Caki2 (cell line): ENCODE measurements at places on chromosomes 2 and 18. TPM values are rescaled to one million over a fixed set of nuclear protein-coding genes. Genes with fewer than 3 reads are reported as not detected.

DNA sequence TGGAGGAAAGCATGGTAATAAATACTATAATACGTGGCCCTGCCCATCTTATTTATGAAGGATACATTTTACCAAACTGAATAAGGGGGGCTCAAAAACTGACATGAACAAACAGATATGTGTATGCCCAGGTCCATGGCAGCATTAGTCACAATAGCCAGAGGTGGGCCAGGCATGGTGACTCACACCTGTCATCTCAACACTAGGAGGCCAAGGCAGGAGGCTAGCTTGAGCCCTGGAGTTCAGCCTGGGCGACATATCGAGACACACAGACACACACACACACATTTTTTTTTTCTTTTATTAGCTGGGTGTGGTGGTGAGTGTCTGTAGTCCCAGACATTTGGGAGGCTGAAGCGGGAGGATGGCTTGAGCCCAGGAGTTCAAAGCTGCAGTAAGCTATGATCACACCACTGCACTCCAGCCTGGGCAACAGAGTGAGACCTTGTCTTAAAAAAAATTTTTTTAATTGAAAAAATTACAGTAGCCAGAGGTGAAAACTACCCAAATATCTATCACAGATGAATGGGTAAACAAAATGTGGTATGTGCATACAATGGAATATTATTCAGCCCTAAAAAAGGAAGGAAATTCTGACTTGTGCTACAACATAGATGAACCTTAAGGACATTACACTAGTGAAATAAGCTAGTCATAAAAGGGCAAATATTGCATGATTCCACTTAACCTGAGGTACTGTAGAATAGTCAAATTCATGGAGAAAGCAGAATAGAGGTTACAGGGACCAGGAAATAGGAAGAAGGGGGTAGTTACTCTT is 8.0 kb downstream of the ATP8B1 start:
- DNase-seq, result no peak

DNA sequence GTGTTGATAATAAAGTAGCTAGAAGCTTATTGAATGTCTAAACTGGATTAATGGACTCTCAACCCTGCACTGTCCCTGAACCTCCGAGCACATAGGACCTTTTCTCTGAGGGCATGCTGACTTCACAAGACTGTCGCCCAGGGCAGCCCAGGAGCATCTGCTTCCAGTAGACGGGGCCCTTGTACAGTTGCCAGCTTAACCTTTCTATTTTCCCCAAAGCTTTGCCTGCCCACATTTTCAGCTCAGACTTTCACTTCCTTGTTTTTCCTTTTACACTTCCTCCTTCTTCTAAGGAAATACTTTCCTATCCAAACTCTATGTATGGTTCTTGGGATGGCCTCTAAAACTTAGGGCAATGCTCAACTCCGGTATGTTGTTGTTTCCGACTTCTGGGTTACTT is 1.3 kb downstream of the VWA3B start:
- no peak for DNase-seq

DNA sequence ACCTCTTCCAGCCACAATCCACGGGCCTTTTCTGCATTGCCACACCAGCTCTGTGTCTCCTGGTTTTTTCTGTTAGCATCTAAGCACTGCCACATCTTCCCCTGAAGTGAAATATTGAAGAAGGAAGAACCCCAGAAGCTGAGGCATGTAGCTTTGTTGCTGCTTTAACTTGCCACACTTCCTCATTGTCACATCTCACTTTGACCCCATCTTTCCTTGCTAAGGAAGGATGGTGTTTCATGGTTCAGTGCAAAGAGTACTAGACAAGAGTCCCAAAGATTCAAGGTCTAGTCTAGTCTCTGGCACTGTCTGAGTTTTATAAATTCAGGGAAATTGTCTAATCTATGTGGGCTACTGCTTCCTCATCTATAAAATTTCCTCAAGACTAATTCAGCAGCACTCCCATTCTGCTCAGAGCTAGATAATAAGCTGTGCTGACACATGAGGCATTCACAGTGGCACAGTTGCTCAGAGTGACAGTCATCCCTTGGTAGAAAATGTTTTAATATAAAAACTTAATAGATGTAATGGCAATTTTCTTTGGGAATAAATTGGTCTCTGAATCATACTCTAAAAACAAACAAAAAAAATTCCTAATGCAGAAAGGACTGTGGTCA is 483.0 kb upstream of the ID2 start:
- DNase-seq, result no peak

DNA sequence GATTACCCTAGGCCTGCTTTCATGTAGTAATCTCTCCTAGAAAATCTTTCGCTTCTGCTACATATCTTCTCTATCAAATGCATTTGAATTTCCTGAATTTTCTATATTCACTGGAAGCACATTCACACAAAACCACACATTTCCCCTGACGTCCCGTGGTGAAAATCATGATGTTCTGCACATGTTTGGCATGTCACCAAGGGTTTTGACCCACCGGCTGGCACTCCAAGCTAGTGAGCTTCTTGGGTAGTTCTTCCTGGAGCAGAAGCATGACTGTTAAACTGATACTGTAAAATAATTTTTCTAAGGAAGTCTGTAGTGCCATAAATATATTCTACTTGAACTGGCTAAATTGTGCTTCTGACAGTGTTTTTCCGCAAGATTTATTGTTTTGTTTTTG is 510.1 kb upstream of the SLC8A1 start:
- no peak for DNase-seq

DNA sequence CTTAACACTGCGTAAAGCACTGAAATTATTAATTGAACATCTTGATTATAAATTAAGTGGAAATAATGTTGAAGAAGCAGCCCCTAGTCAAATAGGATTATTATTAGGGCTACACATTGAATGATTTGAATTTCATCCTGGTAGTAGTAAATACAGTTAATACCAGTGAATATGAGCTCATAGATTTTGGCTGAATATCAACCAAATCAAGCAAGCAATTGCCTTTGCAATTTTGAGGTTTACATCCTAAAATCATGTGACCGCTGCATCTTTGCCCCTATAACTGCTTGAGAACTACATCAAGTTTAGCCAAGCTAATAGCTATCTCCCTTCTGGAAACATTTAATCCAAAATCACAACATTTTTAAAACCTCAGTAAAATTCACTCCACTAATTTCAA is 801.2 kb upstream of the PIK3C3 start:
- no peak for DNase-seq

- no peak for DNase-seq
Measured at GRCh38 chr2:14492920-14493503, 139.5 kb upstream of the LRATD1 start.

The MAP2 gene
- total RNA-seq, result 50.1 and 82.0 TPM in 2 replicates

- no peak for DNase-seq
Measured at GRCh38 chr2:24024018-24024417, 14.1 kb downstream of the MFSD2B start.

The CD8B2 gene
- total RNA-seq, result not detected in 2 replicates

- peak; percentile 15 for DNase-seq
Measured at GRCh38 chr18:53698907-53699306, 525.6 kb downstream of the MBD2 start.

DNA sequence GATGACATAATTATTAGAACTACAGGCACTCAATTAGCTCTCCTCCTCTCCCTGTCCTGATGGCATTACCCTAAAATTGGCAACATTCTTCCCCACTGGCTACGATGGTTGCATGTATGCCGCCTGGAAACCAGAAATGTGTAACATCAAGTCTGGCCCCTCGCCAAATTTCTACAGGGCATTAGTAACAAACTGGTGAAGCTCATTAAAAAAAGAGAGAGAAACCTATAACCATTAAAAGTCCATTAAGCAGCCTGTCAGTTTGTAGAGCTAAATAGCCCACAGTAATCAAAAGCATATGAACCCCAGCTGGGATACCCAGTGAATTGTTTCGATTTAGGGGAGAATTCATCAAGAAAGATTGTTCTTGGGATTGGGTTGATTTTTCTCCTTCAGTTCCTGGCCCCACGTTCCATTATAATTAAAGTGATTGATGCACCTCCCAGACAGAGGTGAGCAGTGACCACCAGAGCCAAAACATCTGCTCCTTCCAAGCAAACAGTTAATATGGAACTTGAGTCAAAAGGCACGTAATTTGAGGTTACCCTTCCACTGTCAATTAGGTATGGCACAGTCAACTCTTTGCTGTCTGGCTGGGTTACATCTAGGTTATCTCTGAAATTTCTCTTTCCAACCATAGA is 208.6 kb downstream of the C1D start:
- DNase-seq, result peak; percentile 26

DNA sequence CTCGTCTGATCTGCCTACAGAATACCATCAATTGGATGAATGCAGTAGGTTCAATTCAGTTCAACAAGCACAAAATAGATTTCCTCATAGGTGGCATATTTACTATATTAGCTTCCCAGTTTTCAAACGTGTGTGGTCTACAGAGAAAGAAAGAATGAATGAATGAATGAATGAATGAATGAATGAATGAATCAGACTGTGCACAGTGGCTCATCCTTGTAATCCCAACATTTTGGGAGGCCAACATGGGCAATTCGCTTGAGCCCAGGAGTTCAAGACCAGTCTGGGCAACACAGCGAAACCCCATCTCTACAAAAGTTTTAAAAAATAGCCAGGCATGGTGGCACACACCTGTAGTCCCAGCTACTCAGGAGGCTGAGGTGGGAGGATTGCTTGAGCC is 94.9 kb downstream of the TRABD2A start:
- DNase-seq, result no peak

The CDH7 gene
- total RNA-seq, result not detected in 2 replicates

The ELP2 gene
- total RNA-seq, result 64.6 and 91.0 TPM in 2 replicates

DNA sequence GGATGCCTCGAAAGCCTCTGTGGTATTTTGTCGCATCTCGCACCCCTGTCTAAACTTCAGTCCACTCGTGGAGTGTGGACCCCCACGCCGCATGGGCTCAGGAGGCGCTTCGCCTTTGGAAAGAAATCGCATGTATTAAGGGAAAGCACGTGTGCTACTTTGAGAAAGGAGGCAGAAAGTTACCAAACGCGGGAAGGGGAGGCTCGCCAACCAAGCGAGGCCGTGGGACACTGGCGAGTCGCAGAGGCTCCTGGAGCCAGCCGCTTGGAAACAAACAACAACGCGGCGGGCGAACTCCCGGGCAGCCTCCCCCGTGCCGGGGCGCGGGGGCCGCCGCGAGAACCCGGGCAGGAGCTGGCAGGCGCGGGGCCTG is 455 bp upstream of the AGAP1 start:
- no peak for DNase-seq

GRCh38 chr2:37771600-37772088 is 100.2 kb upstream of the CDC42EP3 start:
- DNase-seq, result no peak

The NOSTRIN gene
- not detected in 2 replicates for total RNA-seq

DNA sequence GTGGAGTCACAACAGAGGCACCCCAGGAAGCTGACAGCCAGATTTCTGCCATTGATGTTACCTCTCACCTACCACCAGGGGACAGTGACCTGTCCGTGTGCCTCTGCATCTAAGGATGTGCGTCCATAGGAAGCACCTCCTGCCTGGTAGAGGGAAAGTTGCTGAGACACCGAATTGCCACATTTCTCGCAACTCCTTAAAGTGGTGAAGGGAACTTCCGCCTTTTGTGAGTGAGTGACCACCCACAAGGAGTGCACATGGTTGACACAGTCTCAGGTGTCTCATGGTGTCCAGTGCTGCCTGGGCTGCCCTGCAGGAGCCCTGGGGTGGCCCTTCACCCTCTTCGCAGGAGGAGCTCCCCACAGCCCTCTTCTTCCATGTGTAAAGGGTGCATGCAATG is 201.8 kb downstream of the GBX2 start:
- DNase-seq, result no peak

- DNase-seq, result no peak
Measured at GRCh38 chr18:55779691-55780585, 191.9 kb upstream of the TCF4 start.

The TEX261 gene
- total RNA-seq, result 33.2 and 57.8 TPM in 2 replicates

- DNase-seq, result no peak
Measured at GRCh38 chr2:88897715-88898114, 206.2 kb downstream of the RPIA start.

GRCh38 chr2:14720319-14720718 is 87.8 kb downstream of the LRATD1 start:
- no peak for DNase-seq

- DNase-seq, result no peak
Measured at GRCh38 chr2:229679393-229680125, 34.8 kb downstream of the DNER start.

DNA sequence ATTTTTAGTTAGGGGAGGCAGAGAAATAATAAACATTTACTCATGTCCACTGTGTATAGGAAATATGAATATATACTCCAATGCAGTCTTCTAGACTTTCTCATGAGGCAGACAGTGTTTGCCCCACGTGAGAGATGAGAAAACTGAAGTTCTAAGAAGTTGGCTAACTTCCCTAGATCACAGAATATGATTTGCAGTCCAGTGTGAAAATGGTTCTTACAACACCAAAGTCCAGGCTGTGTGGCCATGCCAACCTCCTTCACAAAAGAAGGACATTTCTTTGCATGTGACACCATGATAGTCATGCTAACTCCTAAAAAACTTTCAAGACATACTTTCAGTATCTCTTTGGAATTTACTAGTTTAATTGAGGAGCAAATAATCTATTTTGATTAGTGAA is 143.7 kb downstream of the IRS1 start:
- no peak for DNase-seq

- no peak for DNase-seq
Measured at GRCh38 chr2:241108271-241109209, 6.5 kb upstream of the MTERF4 start.

- no peak for DNase-seq
Measured at GRCh38 chr18:58495634-58496033, 133.3 kb downstream of the ALPK2 start.

- DNase-seq, result no peak
Measured at GRCh38 chr2:121831841-121832240, 76.4 kb downstream of the TSN start.

The GREB1 gene
- total RNA-seq, result 0.20 and 0.91 TPM in 2 replicates

DNA sequence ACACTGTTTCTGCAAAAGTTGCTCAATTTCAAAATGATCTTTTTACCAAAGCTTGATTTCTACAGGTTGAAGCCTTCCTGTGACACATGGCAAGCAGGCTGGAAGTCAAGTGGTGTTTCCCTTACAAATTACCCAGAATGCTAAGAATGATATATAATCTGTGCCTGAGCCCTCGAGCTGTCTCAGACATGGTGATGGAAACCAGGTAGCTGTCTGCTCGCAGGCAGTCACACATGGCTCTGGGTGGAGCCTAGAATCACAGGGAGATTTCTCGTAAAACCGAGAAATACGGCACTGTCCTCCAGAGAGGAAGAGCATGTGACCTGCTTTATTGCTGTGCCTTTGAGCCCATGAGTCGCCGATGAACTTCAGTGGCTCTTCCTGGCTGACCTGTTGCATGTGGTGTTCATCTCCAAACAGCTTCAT is 392.9 kb downstream of the ZNF521 start:
- DNase-seq, result no peak

DNA sequence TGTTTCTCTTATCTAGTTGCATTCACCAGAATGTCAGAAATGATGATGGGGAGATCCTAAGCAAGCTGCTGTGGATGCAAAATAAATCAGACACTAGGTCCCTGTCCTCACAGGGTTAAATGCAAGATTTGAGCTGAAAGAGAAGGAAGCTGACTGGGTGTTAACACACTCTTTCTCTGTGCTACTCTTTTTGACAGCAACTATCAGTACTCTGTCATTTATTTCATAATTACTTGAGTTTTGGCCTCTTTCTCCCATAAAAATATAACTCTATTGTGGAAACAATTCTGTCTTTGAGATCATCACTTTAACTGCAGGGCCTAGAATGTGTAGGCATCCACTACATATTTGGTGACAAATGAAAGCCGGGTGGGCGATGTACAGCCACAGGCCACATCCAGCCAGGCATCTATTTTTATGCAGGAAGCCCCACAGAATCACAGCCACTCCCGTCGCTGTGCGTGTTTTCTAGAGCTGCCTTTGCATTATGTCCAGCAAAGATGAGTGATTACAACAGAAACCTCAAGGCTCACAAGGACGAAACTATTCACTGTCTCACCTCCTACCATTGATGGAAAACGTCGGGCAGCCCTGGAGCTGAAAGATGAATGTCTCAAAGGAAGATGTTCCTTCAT is 849.0 kb downstream of the RNF144A start:
- no peak for DNase-seq
